ENCODE measurements at places on chromosomes 7 and 10.

DNA sequence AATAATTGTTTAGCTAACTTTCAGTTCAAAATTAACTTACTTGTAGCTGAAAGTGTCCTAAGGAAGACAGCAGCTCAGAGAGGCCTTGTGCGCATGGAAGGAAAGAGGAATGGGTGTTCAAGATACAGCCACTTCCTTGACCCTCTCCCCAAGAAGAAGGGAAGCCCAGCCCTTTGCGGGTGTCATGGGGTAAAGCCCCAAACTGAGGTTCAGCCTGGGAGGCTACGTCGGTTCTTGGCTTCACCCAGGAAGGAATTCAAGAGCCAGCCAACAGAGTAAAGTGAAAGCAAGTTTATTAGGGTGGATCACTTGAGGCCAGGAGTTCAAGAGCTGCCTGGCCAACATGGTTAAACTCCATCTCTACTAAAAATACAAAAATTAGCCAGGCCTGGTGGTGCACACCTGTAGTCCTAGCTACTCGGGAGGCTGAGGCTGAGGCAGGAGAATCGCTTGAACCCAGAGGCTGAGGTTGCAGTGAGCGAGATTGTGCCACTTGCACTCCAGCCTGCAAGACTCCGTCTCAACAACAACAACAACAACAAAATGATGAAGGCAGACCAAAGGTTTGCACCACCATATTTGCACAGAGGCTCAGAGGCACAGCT is 15.9 kb downstream of the GPRIN2 start:
- no peak for DNase-seq

DNA sequence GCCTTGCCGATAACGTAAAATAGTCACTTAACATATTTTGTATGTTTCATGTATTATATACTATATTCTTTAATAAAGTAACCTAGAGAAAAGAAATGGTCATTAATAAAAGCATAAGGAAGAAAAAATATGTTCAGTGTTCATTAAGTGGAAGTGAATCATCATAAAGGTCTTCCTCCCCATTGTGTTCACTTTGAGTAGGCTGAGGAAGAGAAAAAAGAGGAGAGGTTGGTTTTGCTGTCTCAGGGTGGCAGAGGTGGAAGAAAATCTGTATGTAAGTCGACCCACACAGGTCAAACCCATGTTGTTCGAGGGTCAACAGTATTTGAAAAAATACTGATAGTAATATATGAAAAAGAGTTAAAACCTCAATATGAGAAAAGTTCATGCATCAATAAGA is 90.3 kb downstream of the GLCCI1 start:
- no peak for DNase-seq

DNA sequence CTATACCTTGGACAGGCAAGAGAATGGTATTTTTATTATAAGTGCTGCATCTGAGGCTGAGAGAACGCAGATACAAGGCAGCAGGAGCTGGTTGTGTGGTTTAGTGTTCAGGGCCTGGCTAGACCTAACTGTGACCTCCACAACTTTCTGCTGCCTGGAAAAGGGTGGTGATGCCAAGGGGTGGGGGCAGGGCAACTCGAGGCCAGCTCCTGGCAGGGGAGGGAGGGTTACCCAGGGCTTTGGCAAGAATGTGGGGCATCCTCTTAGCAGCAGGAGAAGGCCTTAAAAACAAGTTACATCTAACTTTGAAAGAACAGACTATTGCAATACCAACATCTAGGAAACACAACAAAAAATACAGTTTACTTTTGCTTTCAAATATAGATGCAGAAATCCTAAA is 13.0 kb downstream of the MXI1 start:
- no peak for DNase-seq

DNA sequence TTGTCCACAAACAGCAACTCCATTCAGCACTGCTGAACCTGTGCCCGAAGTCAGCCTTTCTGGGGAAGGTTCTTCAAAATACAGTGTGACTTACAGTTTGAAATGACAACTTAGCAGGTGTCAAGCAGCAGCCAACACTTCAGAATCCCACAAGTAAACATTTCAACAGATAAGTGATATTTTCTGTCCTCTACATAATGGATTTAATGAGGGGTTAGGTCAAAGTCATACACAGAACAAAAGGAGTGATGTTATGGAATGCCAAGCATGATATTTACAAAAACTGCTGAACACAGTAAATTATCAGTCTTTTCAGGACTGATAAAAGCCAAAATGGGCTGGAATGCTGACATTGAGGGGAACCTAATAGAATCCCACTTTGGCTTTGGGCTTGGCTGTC is 77.6 kb upstream of the JAZF1 start:
- DNase-seq = no peak

GRCh38 chr7:92754919-92755581 is 81.3 kb downstream of the CDK6 start:
- no peak for DNase-seq
